Islet precursor cell (in vitro differentiated cells): ENCODE measurements at places on chromosomes 16 and 17.
A peak's percentile ranks its signal among the peaks of the same experiment; 100 is the strongest.

GRCh38 chr16:51163894-51164566 is 13.0 kb upstream of the SALL1 start:
- peak; percentile 92 for DNase-seq

GRCh38 chr16:87131996-87132345 is 185.2 kb downstream of the C16orf95 start:
- no peak for DNase-seq

GRCh38 chr16:80751167-80751566 is 53.2 kb downstream of the CDYL2 start:
- DNase-seq = no peak

- DNase-seq = no peak
Observed at GRCh38 chr17:34859652-34860051, 101.6 kb downstream of the CCT6B start.

DNA sequence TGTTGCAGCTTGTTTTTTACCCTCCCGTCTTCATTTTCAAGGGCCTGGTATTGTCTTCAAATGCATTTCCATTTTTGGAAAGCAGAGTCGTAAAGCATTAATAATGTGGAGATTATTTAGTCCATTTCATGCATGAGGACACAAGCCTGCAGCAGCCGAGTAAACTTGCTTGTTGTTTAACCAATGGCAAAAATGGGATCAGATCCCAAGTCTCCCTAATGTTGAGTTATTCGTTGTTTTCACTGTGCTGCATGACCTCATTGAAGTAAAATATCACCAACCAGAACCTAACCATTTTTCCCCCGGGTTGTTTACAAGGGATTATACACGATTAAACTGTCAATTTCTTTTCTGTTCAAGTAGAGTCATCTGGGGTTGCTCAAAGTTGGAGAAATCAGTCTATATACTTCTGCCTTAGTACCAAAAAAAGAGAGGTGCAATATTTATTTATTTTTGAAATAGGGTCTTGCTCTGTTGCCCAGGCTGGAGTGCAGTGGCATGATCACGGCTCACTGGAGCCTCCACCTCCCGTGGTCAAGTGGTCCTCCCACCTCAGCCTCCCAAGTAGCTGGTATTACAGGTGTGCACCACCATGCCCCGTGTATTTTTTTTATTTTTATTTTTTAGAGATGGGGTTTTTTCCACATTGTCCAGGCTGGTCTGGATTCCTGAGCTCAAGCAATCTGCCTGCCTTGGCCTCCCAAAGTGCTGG is 12.4 kb downstream of the AMZ2 start:
- no peak for DNase-seq

DNA sequence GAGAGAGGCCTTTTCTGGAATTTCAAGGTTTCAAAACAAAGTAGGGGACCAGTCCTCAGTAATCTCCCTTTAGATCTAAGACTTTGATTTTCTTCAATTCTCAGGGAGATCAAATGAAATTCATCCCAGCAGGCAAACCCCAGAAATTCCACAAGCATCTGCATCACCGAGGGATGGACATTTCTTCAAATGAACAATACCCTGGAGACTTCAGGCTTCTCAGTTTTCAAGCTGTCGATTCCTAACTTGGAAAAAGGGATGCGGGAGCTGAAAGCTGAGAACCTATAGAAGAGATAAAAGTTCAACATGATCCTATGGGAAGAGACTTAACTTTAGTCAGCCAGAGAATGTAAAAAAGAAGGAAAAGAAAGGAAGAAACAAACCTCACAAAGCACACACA is 296.9 kb upstream of the CDH5 start:
- DNase-seq = no peak

GRCh38 chr17:41528959-41529353 is 848 bp upstream of the KRT19 start:
- no peak for DNase-seq

DNA sequence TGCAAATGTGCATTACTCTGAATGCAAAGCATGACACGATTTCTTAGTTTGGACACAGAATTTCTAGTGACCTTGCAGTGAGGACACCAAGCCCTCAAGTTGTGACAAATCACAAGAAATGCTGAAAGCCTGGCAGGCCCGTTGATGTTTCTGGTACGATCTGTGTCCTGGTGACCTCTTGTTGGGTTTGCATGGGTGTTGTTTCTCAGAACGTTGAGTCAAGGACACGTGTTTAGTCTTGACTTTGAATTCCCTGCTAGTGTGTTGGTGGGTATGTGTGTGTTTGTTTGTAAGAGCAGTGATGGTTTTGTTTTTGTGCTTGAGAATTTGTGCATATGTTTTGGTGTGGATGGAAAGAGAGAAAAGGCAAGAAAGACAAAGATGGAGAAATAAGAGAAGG is 37.8 kb upstream of the MAF start:
- no peak for DNase-seq

GRCh38 chr17:29968271-29968670 is 26.8 kb downstream of the EFCAB5 start:
- no peak for DNase-seq

DNA sequence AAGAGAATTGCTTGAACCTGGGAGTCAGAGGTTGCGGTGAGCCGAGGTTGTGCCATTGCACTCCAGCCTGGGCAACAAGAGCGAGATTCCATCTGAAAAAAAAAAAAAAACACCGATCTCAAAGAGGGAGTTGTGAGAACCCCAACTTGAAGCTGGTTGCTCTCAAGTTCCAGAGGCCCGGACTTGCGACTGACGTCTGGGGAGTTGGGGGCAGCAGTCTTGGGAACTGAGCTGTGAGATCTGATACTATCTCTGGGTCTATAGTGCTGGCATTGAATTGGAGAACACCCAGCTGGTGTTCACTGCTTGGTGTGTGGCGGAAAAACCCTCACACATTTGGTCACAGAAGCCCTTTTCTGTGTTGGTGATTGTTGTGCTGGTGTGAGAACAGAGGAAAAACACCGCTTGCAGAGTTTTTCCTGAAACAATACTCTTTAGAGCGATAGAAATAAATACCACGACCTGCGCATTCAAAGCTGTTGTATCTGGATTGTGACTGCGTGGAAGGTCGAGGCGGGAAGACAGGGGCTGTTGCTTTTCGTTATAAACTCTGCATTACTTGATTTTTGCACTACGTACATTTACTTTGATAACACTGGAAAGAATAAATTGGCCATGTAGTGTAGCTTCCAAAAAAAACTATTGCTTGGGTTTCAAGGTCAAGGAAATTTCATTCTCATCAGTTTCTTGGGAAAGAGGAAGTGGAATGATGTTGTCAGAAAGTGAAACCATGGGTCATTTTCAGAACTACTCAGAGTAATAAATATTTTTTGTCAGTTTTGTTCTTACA is 8.8 kb downstream of the SCIMP start:
- no peak for DNase-seq

GRCh38 chr17:4808378-4808767 is 1.4 kb downstream of the PLD2 start:
- DNase-seq = no peak

- DNase-seq = peak; percentile 58
Observed at GRCh38 chr16:66740010-66740409, 11.4 kb downstream of the DYNC1LI2 start.

DNA sequence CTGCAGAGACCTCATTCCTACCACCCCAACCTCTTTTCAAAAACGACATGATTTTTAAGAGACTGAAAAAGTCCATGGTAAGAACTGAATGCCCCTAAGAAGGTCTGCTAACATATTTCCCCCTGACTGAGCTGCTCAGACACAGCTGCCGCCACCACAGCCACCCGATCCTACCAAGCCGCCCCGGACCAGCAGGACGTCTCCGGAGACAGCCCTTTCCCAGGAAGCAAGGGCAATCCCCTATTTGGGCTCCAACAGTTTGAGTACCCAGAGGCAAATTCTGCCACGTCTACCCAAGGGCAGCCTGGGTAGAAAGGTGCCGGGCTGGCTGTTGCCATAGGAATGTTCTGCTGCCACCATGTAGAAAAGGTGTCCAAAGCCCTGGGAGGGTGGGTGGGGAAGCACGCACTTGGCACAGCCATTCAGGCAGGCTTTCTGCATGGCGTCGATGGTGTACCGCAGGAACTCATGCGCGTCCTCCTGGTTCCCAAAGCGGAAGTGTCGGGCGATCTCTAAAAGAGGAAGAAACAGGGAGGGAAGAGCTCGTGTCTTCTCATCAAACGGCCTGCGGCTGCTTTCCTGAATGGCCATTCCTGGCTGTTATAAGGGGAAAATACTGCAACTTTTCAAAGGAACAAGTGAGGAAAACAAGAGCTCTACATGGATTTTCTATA is 13.6 kb downstream of the USP36 start:
- no peak for DNase-seq

DNA sequence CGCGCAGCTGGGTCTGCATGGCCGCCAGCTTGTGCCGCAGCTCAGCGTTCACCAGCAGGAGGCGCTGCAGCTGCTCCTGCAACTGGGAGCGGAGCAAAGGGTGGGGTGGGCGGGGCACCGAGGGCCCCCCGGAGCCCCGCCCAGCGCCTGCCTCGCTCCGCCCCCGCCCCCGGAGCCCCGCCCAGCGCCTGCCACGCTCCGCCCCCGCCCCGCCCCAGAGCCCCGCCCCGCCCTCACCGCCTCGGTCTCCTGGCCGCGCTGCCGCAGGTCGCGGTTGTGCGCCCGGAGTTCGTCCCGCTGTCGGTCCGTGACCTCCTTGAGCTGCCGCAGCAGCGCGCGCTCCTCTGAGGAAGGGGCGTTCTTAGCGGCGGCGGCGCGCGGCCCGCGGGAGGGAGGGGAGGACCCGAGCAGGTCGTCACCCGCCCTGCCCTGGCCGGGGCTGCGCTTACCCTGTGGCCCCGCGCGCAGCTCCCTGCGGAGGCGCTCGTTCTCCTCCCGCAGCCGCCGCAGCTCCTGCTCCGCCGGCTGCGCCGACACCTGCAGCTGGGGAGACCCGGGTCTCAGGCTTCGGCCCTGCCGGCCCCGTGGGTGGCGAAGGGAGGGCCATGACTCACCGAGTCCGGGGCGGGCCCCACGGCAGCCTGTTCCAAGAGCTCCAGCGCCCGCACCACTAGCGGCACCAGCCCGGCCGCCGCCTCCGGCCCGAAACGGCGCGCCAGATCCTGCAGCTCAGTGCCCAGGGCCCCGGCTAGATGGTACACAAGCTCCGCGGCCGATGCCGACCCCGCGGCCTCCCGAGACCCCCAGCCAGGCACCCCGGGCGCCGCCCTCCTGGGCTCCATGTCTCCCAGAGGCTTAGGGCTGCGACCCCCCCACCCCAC is 463 bp downstream of the RILP start:
- peak; percentile 99 for DNase-seq

- no peak for DNase-seq
Observed at GRCh38 chr16:85423631-85424030, 189.5 kb upstream of the GSE1 start.

GRCh38 chr16:89815639-89816348 is 653 bp downstream of the FANCA start:
- no peak for DNase-seq

GRCh38 chr16:22694887-22695382 is 119.0 kb upstream of the HS3ST2 start:
- DNase-seq = peak; percentile 80
